ENCODE measurements at places on chromosomes 3 and 15. TPM values are rescaled to one million over a fixed set of nuclear protein-coding genes. Genes with fewer than 3 reads are reported as not detected.

The PP2D1 gene
- not detected for total RNA-seq

The SLC15A2 gene
- 0.07 TPM for total RNA-seq

The RBPMS2 gene
- total RNA-seq = 6.5 TPM

The SERP1 gene
- 111 TPM for total RNA-seq

The NECTIN3 gene
- total RNA-seq = 31.8 TPM

The ZNF619 gene
- total RNA-seq = 1.3 TPM

The MKRN3 gene
- 2.8 TPM for total RNA-seq

The SAXO2 gene
- 3.2 TPM for total RNA-seq

The KNG1 gene
- total RNA-seq = 0.07 TPM

The TASOR gene
- total RNA-seq = 31.3 TPM

The SLC12A6 gene
- 4.9 TPM for total RNA-seq

The LRRIQ4 gene
- not detected for total RNA-seq

The CYP19A1 gene
- 0.16 TPM for total RNA-seq

The ECE2 gene
- not detected for total RNA-seq

The NOX5 gene
- 0.24 TPM for total RNA-seq

The DHX36 gene
- total RNA-seq = 53.1 TPM
